ENCODE measurements at places on chromosomes 13 and 19.

- no peak for DNase-seq
These were observed 98.4 kb upstream of the KLHL1 start for GRCh38 chr13:70206671-70207070.

- DNase-seq: no peak
These were observed 11.4 kb upstream of the GPI start for GRCh38 chr19:34353546-34353945.

DNA sequence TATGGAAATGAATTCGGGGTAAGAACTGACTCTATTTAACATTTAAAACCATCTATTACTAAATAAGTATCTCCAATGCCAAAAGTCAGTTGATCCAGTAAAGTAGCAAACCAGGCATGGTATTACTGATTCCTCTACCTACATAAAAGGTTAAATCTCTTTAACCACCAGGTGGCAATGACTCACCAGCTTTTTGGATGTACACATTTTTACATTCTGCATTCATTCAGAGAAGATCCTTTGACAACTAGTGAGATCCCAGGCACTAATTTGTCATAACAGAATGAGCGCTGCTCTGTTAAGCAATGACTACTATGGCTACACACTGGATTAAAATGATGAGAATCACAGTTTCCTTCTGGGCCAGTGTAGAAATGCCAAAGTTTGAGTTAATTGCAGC is 329.8 kb upstream of the GPC6 start:
- DNase-seq: no peak

- peak; percentile 69 for DNase-seq
These were observed 5.6 kb upstream of the LSM4 start for GRCh38 chr19:18328340-18329034.

DNA sequence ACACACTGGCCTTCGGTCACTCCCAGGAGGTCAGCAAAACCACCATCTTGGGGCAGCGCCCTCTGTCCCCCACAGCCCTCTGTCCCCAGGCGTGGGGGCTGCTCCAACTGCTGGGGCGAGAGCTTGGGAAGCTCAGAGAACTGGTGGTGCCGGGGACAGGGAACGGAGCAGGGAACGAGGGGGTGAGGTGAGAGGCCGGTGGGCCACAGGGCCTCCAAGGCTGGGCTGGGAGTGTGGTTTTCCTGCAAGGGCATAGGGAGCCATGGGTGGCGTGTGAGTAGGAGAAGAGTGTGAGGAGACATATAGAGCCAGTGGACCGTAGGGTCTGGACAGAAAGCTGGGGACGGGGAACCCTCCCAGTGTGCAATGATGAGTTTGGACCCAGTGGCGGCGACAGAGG is 34.1 kb downstream of the F2RL3 start:
- DNase-seq: no peak

- DNase-seq: no peak
These were observed 234.9 kb upstream of the GPC6 start for GRCh38 chr13:92991692-92992091.

DNA sequence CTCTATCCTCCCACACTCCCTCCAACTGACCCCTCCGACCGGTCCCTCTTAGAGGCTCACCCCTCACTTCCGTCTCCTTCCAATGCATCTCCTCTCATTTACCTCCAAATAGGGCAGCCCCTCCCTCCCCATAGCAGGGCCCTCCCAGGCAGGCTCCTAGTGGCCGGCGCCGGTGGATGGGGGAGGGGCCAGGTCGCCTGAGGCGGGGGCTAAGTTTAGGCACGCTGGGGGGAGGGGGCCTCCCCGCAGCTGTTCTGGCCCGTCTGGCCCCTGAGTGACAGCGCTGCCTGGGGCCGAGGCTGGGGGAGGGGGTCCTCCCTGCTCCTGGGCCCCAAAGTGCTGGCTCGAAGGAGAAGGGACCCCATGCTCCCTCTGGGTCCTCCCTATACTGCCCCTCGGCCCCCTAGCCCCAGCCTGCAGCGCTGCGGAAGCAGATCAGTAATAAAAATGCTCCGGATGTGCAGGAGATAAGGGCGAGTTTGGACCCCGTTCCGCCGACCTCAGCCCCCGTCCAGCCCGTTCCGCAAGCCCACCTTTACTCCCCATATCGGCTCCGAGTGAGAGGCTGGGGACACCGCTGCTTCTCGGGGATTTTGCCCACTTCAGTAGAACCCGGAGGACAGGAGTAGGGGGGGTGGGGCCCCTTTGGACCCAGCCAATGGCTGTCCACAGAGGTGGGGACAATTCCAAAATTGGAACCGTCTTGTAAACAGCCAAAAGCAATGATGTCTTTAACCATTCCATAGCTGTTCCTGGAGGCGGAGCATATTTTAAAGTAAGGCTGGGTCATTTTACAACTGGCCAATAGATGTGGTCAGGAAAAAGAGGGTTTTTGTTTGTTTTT is 4.0 kb downstream of the RTN2 start:
- DNase-seq: peak; percentile 81

- peak; percentile 38 for DNase-seq
These were observed 88.6 kb upstream of the MYCBP2 start for GRCh38 chr13:77415253-77416071.

Measured in GM06990 (cell line).